ENCODE measurements at places on chromosomes 2 and 18. TPM values are rescaled to one million over a fixed set of nuclear protein-coding genes. Genes with fewer than 3 reads are reported as not detected.

GRCh38 chr2:40404517-40404916, 47.4 kb downstream of the SLC8A1 start:
- DNase-seq = no peak

DNA sequence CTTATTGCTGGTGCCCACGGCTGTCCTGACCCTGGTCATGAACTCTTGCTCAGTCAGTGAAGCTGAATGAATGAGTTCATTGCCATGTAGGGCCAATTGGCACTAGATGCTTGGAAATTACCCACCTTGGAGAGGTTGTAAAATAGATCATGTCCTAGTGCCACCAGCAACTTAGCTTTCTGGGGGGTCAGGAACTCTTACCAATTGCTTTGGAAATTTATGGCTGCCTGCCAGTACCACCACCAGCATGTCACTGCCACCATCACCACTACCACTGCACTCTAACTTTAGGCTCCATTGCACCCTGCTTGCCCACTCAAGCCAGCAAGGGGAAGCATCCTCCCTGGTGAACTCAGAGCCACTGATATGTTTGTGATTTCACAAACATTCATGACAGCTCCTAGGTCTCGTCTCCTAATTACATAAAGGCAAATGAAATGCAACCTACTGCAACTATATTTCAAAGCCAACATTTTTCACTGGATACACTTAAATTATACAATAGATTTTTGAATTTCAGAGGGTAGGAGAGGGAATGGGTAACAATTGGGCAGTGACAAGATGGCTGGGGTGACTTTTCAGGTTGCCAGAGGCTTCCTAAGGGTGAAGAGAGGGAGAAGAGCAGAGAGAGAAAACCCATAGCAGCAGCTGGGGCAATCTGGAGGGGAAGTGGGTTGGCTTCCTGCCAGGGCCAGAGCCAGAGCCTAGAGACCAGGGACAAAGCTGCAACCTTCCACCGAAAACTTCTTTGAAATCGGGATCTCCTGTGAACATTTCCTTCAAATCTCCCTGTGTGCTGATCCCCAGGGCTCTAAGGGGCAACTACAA, 3.5 kb upstream of the EMILIN1 start:
- peak; percentile 56 for DNase-seq

DNA sequence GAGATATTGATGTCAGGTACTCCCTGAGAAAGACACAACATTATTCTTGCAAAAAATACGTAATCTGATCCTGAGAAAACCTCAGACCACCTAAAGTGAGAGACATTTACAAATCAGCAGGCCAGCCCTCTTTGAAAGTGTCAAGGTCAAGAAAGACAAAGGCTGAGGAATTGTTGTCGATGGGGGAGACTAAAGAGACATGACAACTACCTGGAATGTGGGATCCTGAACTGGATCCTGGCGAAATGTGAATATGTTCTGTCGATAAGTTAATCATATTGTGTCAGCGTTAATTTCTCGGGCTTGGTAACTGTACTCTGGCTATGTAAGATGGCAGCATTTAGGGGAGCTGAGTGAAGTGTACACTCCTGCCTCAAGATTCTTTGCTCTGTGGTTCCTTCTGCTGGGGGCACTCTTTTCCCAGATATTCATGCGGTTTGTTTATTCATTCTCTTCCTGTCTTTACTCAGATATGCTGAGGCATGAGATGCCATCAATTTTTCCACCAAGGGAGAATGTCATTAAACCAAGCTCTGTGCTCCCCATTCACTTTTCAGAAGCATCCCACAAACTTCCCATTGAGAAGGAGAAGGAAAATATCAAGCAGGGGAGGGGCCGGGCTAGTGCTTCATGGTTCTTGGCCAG, 154.9 kb downstream of the CAPN13 start:
- no peak for DNase-seq

GRCh38 chr18:45666520-45666919, 51.2 kb downstream of the SLC14A2 start:
- DNase-seq = no peak

DNA sequence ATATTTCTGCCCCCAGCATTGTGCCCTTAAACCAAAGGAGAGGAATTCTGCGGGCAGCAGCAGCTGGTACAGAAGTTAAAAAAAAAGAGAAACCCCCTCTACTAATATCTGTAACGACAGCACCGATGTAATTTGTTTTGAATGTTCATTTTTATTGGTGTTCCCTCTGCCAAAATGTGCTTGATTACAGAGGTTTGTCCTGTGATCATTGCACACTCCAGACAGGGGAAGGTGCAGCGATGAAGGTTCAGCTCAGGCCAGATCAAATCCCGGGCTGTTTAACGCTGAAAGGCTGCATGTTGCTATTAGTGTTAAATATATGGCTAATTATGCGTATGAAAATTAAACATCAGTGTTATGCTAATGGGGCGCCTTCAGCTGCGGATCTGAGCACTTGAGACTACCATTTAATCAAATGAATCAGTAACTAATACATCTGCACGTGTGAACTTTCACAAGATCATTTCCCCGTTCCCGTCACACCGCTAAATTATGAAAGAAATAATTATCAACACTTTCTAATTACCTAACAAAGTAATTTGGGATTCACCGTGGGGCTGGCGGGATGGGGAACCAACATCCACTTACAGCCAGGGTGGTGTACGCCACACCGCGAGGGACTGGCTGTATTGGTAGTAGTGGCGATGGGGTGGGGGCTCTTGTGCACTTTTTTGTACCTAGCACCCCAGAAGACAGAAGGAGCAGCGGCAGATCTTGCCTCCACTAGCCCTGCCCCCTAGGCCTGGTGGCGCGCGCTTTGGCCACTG, 1.5 kb upstream of the DLX1 start:
- DNase-seq = no peak

DNA sequence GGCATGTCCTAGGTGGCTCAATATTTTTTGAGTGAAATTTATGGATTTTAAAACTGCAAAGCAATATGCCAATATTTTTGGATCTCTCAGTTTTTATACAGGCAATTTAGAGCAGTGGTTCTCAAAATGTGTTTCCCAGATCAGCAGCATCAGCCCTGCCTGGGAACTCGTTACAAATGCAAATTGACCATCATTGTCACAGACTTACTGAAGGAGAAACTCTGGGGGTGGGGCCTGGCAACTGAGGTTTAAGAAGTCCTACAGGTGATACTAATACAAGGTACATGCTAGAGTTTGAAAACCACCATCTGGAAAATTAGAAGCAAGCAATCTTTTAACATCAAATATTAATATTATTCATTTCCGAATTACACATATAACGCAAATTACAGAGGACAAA, 215.6 kb upstream of the PID1 start:
- no peak for DNase-seq

GRCh38 chr2:96579422-96579821, 42.9 kb downstream of the ARID5A start:
- DNase-seq = no peak

DNA sequence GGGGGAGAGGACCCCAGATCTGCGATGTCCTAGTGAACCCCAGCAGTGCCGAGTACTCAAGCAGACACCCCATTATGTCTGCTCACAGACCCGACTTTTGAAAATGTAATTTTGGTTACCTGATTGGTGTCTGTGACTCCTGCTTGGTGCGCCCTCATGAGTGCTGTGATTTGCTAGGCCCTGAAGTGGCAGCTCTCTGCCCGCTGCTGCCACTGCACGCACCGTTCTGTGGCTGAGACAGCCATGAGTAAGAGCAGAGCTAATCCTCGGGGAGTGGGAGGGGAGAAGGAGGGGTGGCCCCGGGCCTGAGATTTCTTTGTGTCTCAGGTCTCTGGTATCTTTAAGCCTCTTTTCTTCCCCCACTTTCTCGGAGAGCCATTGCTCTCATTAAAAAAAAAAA, 18.2 kb downstream of the FHOD3 start:
- DNase-seq = no peak

GRCh38 chr2:134670955-134671354, 47.8 kb downstream of the TMEM163 start:
- DNase-seq = no peak

GRCh38 chr2:6069381-6069780, 377.2 kb downstream of the SOX11 start:
- no peak for DNase-seq

DNA sequence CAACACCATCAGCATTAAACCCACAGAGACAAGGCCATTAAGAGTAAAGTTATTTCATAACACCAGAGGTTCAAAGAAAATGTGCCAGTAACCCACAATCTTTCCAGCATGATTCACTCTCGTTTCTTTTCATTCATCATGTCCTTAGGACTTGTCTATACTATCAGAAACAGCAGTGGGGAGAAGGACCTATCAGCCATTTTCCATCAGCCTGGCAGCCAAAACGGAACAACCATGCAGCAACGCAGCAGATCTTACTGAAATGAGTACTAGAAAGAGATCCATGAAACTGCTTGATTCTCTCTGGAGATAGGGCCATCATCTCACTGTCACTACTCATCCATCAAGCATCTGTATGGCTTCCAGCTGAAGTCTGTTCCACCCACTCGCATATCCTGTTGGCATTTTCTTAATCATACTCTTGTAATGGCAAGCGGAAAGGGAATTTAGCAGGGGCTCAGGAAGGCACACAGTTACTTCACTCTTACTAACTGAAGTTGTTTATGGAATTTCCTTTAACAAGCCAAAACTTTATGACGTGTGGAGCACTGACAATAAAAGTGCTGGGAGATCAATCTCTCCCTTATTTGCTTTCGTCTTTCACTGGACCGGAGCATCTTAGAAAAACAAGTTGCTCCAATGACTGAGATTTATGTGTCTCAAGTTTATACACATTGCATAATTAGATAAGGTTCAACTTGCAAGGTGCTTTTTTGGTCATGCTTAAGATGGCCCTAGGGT, 69.7 kb downstream of the EPHA4 start:
- DNase-seq = peak; percentile 6

DNA sequence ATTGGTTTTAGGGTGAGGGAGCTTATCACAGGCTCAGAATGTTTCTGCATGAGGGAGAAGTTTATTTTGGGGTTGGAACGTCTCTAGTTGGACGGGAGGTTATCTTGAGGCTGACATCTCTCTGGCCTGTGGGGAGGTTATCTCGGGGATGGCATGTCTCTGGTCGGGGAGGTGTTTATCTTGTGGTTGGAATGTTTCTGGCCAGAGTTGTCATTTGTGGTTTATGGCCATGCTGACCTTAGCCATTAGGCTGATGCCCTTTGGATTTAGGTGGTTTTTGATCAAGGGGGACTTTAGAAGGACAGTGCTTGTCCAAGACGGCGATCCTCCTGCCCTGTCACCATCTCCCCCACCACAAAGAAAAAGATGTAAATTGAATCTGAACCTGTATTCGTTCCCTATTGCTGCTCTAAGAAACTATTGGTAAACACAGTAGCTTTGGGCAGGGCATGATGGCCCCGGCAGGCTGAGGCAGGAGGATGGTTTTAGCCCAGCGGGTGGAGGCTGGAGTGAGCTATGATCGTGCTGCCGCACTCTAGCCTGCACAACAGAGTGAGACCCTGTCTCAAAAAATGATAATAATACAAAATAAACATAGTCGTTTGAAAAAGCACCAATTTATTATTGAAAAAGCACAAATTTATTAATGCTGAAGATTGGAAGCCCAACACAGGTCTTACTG, 17.8 kb upstream of the MPPE1 start:
- no peak for DNase-seq

DNA sequence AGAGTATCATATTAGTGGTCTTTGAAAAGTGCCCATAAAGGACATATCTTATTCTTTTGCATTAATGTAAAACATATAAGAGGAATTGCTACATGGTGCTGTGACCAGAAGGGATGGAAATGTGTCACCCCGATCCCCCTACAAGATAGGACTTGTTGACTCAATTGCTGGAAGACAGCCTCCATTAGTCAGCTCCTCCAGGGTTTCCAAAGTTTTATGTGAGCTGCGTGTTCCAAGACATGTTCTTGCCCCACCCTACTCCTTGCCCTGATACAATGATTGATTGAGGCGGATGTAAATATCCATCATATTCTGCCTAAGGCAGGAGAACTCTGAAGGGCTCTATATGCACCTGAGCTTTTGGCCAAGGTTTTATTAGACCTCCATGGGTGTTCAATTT, 541.0 kb upstream of the ZEB2 start:
- DNase-seq = no peak

DNA sequence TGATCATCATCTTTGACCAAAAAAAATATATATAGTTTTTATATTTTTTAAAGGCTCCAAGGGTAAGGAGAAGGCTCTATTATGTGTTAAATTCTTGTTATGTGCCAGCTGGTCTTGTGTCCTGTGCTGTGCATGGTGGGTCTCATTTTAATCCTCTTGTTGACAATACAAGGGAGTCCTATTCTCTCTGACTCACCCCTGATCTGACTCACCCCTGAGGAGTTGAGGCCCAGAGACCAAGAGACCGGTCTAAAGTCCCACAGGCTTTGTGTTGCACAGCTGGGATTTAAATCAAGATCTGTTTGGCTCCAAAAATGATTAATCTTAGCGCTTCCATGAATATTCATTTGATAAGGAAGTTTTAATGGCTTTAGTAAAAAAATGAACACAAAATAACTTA, 25.7 kb downstream of the MC2R start:
- DNase-seq = no peak

DNA sequence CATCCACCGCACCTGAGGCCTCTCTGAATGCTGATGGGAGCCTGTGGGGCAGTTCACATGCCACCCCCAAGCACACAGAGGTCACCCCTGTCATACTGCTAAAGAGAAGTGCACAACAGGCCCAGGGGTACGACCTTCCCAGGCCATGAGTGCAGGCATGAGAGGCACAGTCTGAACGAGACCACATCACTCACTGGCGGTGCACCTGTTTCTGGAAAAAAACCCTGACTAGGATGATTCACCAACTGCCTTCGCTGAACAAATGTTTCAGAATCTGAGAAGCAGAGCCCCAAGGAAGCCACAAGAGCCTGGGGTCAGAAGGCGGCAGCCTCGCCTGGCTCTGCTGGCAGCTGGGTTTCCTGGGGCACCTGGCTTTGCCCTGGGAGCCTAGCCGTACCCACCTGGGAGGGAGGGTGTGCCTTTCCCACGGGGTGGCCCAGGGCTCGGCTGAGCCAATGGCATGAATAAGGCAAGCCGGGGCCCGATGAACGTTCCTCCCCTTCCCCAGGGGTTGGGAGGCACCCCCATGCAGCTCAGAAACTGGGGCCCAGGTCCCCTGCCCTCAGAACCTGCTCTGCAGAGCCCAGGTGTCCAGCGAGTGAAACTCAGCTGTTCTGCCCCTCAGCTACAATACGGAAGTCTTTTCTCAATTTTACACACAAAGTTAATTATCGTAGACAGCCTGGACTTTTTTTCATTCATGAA, 73.8 kb downstream of the HDAC4 start:
- peak; percentile 89 for DNase-seq

DNA sequence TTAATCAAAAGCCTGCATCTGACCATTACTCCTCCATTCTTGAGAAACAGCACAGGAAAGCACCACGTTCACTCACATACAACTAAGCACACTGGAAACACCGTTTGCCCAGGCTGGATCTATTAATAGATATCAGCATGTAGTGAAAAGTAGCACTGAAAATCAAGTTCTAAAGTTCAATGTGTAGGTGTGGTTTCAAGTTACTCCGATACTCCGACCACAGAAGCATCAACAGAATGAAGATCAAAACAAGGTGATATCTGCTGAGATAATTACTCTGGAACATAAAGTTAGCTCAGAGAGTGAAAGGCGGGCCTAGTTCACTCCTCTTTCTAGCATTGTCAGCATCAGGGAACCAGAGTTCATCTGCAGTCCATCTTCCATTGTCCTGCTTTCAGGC, 1367.4 kb upstream of the ACVR2A start:
- no peak for DNase-seq

Gene WDR12
- total RNA-seq = 67.6 TPM

Gene MC4R
- total RNA-seq = not detected

Gene NCKAP1
- total RNA-seq = 12.4 TPM

Gene ADGRF3
- 4.8 TPM for total RNA-seq

Gene PSMG2
- 158 TPM for total RNA-seq

Gene GLI2
- not detected for total RNA-seq

Gene CDH19
- total RNA-seq = not detected

Gene FMNL2
- total RNA-seq = 4.7 TPM
